ENCODE measurements at places on chromosomes 5 and 9.

DNA sequence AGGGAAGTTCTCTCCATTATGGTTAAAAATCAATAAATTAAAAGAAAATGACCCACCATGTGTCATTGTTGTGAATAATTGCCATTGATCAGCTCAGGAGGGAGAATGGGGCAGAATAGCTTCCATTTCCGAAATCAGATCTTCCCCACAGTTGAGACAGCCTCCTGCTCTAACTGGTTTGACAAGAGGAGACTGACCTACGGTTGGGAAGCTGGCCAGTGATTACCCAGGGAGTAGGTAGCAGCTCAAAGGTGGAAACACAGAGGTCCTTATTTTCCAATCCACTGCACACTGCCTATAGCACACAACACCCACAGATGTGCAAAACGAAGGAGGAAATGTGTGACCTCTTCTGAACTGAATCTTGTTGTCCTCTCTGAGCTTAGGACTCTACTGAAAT lies 69.0 kb upstream of the DAPK1 start:
- no peak for DNase-seq

DNA sequence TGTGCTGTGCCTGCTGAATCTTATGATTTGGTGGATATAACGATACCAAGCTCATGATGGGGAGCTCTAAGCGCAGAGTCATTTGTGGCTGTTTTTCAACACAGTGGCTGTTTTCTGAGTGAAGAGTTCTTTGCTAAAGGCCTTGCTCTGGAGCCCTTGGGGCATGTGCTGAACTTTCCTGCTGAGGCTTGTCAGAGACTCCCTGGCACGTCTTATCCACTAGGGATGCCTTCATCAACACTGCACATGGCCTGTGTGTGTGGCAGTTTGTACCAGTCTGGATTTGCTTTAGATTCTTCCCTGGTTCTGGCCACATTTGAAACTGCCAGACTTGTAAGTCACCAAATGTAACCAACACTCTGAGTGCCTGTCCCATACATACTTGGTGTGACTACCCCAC lies 188.2 kb downstream of the DMRT2 start:
- DNase-seq, result no peak

GRCh38 chr5:10123254-10123989 lies 126.3 kb downstream of the ATPSCKMT start:
- no peak for DNase-seq

GRCh38 chr9:17894501-17895160 lies 315.8 kb downstream of the SH3GL2 start:
- no peak for DNase-seq

- DNase-seq, result peak; percentile 36
Observed at GRCh38 chr5:144332265-144332664, 161.6 kb downstream of the KCTD16 start.

- no peak for DNase-seq
Observed at GRCh38 chr9:136858844-136859757, 7.0 kb downstream of the MAMDC4 start.

- no peak for DNase-seq
Observed at GRCh38 chr5:58133631-58134296, 326.1 kb downstream of the PLK2 start.

- peak; percentile 43 for DNase-seq
Observed at GRCh38 chr9:20624201-20625002, 2.1 kb upstream of the MLLT3 start.

DNA sequence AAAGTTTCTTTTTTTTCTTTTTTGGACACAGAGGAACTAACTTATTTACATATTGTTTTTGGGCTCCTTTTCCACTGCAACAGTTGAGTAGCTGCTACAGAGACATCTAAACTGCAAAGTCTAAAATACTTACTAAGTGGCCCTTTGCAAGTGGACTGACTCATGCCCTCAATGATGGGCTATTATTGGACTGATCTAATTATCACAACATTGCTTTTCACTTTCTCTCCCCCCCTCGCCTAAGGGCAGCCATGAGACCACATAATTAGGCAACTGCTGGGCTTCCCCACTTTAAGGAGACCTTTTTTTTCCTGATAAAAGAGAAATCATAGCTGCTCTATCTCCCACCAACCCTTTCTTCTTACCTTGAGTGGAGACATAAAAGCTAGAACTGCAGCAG lies 47.0 kb downstream of the PLK2 start:
- DNase-seq, result no peak

DNA sequence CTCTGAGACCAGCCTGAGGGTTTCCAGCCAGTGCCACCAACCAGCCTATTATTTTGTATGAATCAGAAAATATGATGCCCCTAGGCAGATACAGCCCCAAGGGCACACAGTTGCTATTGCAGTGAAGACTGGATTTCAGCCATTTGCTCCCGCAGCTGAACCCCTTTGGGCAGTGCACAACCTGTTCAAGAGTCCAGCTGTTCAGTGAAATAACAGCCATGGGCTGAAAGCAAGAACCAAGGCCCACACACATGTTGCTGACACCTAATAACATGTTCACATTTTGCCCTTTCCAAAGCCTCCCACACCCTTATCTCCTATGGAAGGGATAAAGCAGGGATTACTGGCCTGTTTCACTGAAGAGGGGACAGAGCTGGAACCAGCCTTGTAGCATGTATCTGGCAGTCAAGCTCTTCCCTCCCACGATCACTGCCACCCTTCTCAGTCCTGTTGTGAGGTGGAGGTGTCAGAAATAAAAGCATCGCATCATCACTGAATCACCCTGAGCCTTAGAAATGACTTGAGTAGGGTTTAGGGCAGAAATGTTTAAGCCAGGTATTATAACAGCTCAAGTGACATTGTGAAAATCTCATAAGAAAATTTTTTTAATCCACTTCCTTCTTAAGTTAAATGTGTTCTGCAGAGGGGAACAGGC lies 137.1 kb upstream of the FSTL4 start:
- no peak for DNase-seq

DNA sequence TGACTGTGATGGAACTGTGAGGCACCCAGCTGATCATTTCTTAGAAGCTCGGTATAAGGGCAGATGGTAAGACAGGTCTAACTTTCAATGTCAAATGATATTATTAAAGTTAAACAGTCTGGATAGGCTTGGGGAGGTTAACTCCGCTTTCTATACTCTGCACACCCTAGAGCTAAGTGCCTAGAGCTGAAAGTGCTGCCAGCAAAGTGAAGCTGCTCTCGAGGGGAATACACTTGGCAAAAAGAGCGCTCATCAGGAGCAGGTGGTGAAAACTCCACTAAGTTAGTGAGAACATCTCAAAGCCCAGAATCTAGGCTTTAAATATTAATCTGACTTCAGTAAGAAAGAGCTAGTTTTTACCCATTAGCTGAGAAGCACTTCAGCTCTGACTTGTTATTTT lies 349.6 kb upstream of the SLC30A5 start:
- no peak for DNase-seq

Data from D341Med (cell line).